ENCODE measurements at places on chromosomes 1 and 21.
A peak's percentile ranks its signal among the peaks of the same experiment; 100 is the strongest.

- DNase-seq: no peak
These were observed 6.7 kb downstream of the FBXO6 start for GRCh38 chr1:11670747-11671146.

- no peak for DNase-seq
These were observed 304.0 kb downstream of the RRAGC start for GRCh38 chr1:38555594-38555993.

GRCh38 chr1:29459620-29459945 lies 223.3 kb downstream of the PTPRU start:
- no peak for DNase-seq

- no peak for DNase-seq
These were observed 35.9 kb downstream of the URB2 start for GRCh38 chr1:229661897-229662296.

DNA sequence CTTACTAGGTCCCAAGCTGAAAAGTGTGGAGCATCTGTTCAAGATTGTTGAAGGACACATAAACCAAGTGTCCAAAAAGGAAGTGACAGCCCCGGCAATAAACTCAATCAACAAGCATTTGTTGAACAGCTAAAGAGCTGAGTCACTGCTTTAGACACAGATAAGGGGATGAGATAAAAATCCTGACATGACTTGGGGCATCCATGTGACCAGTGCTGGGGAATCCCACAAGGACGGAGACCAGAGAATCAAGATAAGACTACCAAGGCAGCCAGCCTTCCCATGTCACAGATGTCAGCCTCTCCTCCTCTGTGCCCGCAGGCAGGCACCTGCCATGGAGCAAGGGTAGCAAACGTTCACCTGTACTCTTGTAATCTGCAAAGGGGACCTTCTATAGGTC lies 118.6 kb upstream of the KAZN start:
- peak; percentile 7 for DNase-seq

DNA sequence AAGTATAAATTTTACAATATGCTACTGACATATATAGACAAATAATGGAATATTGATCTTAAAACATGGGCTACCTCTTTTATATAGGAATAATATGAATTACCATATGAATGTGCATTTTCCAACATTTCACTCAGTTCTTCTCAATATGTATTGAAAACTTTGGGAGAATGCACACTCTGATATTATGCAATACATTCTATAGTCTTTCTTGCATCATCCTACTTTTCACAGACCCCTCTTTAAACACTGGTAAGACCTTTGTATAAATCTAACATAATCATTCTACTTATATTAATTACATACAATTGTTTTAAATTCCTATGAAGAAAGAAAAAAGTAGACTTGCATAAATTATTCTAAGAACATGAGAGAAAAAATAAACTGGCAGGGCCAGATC lies 69.2 kb downstream of the NCAM2 start:
- no peak for DNase-seq

- no peak for DNase-seq
These were observed 17.2 kb downstream of the LY9 start for GRCh38 chr1:160813215-160813614.

DNA sequence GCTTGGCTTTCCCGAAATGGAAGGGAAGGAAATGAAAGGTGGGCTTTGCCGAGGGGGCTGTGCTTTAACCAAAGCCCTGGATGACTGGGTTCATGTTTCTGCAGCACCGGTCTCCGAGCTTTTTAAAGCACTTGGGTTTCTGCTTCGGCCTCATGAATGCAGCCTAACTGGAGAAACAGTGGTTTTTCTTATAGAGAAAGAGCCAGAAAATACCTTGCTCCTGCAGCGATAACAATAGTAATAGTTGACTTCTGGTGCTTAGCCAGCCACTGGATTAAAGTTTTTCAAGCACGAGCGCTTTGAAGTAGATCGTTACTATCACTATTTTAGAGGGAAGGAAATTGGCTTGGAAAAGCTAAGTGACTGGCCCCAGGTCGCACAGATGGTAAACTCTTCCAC lies 500 bp upstream of the DOCK7 start:
- DNase-seq: no peak

GRCh38 chr1:62184336-62184735 lies 10.3 kb upstream of the L1TD1 start:
- no peak for DNase-seq

- peak; percentile 58 for DNase-seq
These were observed 34.2 kb upstream of the LRRC8C start for GRCh38 chr1:89598450-89599331.

DNA sequence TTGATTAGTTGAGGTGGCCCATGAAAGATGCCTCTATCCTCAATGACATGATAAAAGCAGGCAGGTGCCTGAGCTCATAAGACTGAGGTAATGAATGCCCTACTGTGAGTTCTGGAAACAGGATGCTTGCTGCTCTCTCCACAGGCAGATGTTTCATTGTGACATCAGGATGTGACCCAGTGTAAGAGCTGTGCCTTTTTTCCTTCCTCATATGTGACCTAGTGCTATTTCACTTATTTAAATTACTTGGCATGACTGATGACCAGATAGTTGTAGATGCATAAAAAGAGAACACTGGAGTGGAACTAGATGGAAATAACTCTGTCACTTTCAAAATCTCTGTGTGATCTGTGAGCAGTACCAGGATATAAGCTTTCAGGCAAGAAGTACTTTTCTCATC lies 31.9 kb downstream of the KIF14 start:
- no peak for DNase-seq

- peak; percentile 95 for DNase-seq
These were observed 22.6 kb downstream of the ETNK2 start for GRCh38 chr1:204128964-204129896.

DNA sequence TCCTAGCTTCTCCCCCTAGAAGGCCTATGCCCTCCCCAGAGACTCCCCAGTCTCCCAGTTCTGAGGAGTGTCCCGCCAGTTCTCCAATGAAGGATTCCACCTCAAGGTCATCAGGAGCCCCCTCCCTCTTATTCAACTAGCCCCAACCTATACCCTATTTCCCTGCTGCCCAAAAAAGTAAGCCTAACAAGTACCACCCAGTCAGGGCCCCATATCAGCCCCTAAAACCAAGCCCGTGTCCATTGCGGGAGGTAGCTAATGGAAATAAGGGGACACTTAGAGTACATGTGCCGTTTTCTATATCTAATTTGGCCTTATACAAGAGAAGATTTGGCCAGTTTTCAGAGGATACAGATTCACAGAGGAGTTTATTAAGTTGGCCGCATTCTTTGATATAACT lies 416.2 kb downstream of the MATN1 start:
- DNase-seq: no peak

All from GM03348 (cell line).